Activated T-helper 2 cell treated with anti-CD3 and anti-CD28 coated beads, Interferon-gamma antibody, Interleukin-2, Interleukin-4, amounts not matched to agents 10 μg/mL and 5 μg/mL and 100 μg/mL, durations not matched to agents 14 hours and 24 hours and 36 hours (primary cell): ENCODE measurements at places on chromosomes 1 and 21. TPM values are rescaled to one million over a fixed set of nuclear protein-coding genes. Genes with fewer than 3 reads are reported as not detected.

DNA sequence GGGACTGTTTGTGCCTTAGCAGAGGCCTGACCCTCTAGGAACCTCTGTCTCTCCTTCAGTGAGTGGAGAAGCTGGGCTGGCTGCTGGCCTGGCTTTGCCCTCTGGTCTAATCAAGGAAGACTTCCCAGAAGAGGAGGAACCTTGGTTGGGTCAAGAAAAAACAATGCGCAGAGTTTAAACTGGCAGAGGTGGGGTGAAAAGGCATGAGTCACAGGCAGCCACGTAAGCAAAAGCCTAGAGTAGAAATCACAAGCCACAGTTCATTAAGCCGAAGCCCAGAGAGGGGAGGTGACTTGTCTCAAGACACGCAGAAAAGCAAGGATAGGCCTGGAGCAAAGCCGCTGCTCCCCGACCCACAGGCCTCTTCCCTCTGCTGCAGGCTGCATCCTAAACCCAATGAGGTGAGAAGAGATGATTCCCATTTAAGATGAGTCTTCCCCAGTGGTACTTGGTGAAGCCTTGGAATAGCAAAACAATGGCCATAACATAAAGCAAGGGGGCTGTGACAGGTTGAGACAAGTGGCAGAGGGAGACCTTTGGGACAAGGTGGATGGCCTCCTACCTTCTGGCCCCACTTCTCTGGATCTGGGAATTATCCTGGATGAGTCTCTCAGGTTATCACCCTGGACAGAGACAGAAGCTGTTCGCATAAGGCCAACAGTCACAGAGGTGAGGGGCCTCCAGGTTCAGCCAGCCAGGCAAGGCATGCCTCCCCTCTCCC, 7.7 kb downstream of the PDZK1IP1 start:
- H3K27me3 ChIP-seq: peaks cover 12% of the 10 kb centered on the region
- peaks cover 11% of the 10 kb centered on the region for H3K4me1 ChIP-seq
- DNase-seq: no peak
- H3K27ac ChIP-seq: no peak overlapping the region

GRCh38 chr1:30755334-30755733, 2.2 kb downstream of the LAPTM5 start:
- H3K4me3 ChIP-seq: peak overlapping the region; percentile 97
- no peak for DNase-seq
- peaks cover 49% of the 10 kb centered on the region for H3K36me3 ChIP-seq

GRCh38 chr1:108570128-108570527, 10.2 kb downstream of the EEIG2 start:
- H3K4me3 ChIP-seq: no peak overlapping the region
- peaks cover 12% of the 10 kb centered on the region for H3K4me1 ChIP-seq
- H3K27ac ChIP-seq: no peak overlapping the region
- no peak for DNase-seq
- no peaks in the 10 kb centered on the region for H3K27me3 ChIP-seq
- peaks cover 5% of the 10 kb centered on the region for H3K36me3 ChIP-seq

DNA sequence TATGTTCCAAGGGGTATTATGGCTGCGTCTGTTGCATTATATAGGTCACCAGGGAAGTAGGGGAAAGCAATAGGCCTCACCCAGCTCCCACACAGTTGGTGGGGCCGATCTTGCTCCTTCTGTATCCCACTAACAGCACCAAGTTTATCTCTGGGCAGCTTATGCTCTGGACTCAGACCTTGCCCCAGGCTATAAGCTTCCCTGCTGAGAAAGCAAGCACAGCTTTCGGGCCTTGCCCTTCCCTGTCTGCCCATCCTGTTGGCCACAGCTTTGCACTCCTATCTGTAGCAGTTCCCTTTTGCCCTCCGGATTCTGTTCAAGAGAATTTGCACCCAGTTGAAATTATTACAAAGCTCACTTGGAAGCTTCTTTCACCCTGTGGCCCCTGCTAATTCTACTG, 12.9 kb downstream of the KCNE1 start:
- no peak overlapping the region for H3K4me3 ChIP-seq
- H3K36me3 ChIP-seq: no peaks in the 10 kb centered on the region
- H3K4me1 ChIP-seq: no peaks in the 10 kb centered on the region
- peaks cover 5% of the 10 kb centered on the region for H3K27me3 ChIP-seq
- DNase-seq: no peak
- H3K27ac ChIP-seq: no peak overlapping the region

GRCh38 chr1:66576645-66577044, 42.7 kb downstream of the SGIP1 start:
- H3K4me1 ChIP-seq: no peaks in the 10 kb centered on the region
- no peaks in the 10 kb centered on the region for H3K27me3 ChIP-seq
- no peak for DNase-seq
- no peaks in the 10 kb centered on the region for H3K36me3 ChIP-seq
- H3K27ac ChIP-seq: no peak overlapping the region
- no peak overlapping the region for H3K4me3 ChIP-seq

DNA sequence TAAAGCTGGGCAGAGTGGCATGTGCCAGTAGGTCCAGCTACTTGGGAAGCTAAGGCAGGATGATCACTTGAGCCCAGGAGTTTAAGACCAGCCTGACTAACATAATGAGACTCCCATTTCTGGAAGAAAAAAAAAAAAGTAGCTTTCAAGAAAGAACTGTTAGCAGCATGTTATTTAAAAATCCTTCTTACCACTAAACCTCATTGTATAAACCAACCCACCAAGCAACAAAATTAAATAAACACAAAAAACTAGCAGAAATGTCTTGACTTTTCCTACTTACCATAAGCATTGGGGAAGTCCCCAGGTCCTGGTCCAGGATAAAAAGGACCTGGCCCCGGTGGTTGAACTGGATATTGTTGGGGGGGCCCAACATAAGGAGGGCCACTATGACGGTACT, 192.9 kb upstream of the HP1BP3 start:
- peaks cover 3% of the 10 kb centered on the region for H3K36me3 ChIP-seq
- no peaks in the 10 kb centered on the region for H3K27me3 ChIP-seq
- no peak overlapping the region for H3K27ac ChIP-seq
- peaks cover 1% of the 10 kb centered on the region for H3K4me1 ChIP-seq

GRCh38 chr1:1969505-1969900, 34.1 kb downstream of the CFAP74 start:
- no peaks in the 10 kb centered on the region for H3K4me1 ChIP-seq
- no peak overlapping the region for H3K4me3 ChIP-seq
- H3K27me3 ChIP-seq: no peaks in the 10 kb centered on the region
- DNase-seq: no peak
- H3K27ac ChIP-seq: no peak overlapping the region

DNA sequence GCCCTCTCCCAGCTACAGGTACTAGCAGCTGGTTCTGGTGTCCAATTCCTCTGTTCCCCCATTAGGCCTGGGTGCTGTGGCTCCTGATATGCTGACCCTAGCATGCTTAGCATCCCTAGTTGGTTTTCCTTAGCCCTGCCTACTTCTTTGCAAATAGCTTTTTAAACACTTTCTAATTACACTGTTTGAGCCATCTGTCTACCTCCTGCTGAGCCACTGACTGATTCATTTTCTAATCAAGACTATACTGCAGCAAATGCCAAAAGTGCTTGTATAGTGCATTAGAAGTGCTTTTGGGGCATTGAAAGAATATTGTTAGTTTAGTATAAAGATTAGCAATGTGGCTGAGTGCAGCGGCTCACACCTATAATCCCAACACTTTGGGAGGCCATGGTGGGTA, 36.3 kb downstream of the ERICH3 start:
- no peak for DNase-seq
- H3K4me3 ChIP-seq: no peak overlapping the region
- H3K27ac ChIP-seq: no peak overlapping the region
- no peaks in the 10 kb centered on the region for H3K27me3 ChIP-seq
- H3K36me3 ChIP-seq: no peaks in the 10 kb centered on the region

DNA sequence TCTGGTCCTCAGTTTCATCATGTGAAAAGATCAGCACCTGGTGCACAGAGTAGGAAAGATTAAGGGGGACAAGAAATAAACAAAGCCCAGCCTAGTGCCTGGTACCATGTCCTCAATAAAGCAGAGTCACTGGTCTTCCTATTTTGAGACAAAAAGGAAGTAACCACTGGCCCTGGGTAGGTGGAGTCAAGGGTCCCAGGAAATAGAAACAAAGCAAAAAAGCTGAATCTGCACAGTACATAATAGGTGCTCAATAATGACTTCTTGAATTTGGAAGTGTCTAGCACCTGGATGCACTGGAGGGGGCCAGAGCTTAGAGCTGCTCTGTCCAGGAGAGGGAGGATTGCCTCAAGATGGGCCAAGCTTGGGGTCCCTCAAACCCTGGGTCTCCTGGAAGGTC, 1.9 kb upstream of the EPHB2 start:
- no peak for DNase-seq
- no peak overlapping the region for H3K4me3 ChIP-seq
- peaks cover 3% of the 10 kb centered on the region for H3K4me1 ChIP-seq
- peaks cover 37% of the 10 kb centered on the region for H3K27me3 ChIP-seq

- peaks cover 56% of the 10 kb centered on the region for H3K27me3 ChIP-seq
- no peak overlapping the region for H3K27ac ChIP-seq
- DNase-seq: no peak
- H3K36me3 ChIP-seq: no peaks in the 10 kb centered on the region
- H3K4me1 ChIP-seq: no peaks in the 10 kb centered on the region
Measured at GRCh38 chr1:165586398-165586797, 42.6 kb downstream of the LRRC52 start.

DNA sequence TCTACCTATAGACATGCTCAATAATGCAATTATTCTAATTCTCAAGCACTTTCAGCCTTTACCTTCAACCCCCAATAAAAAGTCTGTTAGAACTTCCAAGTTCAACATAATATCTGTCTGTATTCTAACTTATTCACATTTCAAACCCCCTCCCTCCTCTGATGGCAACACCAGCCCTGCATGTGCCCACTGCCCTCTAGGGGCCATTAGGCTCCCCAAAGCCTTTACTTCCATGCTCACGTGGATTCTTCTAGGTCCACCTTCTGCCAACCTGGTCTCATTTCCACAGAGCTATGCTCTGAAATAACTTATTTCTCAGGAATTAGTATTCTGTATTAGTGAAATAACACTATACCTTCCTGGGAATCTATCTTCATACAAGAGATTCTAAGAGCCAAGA, 22.2 kb upstream of the KPRP start:
- H3K36me3 ChIP-seq: no peaks in the 10 kb centered on the region
- no peak overlapping the region for H3K4me3 ChIP-seq
- H3K4me1 ChIP-seq: no peaks in the 10 kb centered on the region
- H3K27ac ChIP-seq: no peak overlapping the region
- H3K27me3 ChIP-seq: no peaks in the 10 kb centered on the region

GRCh38 chr1:6499296-6499695, 7.8 kb upstream of the PLEKHG5 start:
- DNase-seq: no peak
- peaks cover 26% of the 10 kb centered on the region for H3K27me3 ChIP-seq
- no peaks in the 10 kb centered on the region for H3K36me3 ChIP-seq
- no peak overlapping the region for H3K27ac ChIP-seq
- H3K4me3 ChIP-seq: peak overlapping the region; percentile 26

DNA sequence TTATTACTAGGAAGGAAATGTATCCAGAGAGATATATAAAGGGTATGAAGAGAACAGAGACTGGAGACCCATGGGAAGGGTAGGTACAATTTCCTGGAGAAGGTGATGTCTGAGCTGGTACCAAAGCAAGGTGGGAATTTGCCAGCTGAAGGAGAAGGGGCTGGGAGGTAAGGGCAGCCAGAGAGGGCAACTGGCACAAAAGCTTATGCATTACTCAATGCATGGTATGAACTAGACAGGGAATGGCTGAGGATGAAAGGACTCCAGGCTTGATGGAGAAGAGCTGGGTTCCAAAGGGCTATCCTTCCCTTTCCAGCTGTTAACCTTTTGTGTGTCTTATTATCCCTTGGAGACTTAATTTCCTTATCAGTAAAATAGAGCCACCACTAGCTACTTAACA, 113.6 kb upstream of the GADD45A start:
- H3K36me3 ChIP-seq: no peaks in the 10 kb centered on the region
- DNase-seq: no peak
- H3K4me1 ChIP-seq: no peaks in the 10 kb centered on the region
- no peak overlapping the region for H3K4me3 ChIP-seq
- H3K27me3 ChIP-seq: peaks cover 8% of the 10 kb centered on the region

Gene PEX14
- 23.1 and 25.1 TPM in 2 replicates for total RNA-seq

Gene OR2L5
- total RNA-seq: not detected in 2 replicates

Gene CTTNBP2NL
- total RNA-seq: 5.7 and 7.1 TPM in 2 replicates

Gene ITLN1
- total RNA-seq: not detected in 2 replicates

Gene BCAR3
- 8.1 and 9.4 TPM in 2 replicates for total RNA-seq
